ENCODE measurements at places on chromosomes 5 and 9.

DNA sequence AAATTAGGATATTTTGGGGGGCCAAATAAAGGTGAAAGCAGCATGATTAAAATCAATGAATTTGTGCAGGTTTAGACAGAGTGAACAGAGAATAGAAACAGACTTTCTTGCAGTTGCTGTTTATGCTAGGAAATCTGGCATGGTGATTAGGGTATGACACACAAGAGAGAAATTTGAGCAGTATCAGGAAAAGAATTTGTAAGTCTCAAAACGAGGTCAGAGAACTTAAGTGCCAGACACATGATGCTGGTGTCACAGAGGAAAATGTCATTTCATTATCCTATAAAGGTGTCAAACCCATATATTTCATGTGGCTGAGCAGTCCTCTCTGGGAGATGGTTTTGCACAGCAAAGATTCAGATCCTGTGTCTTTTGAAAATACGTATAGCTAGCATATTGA, 15.7 kb downstream of the LVRN start:
- peak; percentile 85 for DNase-seq

DNA sequence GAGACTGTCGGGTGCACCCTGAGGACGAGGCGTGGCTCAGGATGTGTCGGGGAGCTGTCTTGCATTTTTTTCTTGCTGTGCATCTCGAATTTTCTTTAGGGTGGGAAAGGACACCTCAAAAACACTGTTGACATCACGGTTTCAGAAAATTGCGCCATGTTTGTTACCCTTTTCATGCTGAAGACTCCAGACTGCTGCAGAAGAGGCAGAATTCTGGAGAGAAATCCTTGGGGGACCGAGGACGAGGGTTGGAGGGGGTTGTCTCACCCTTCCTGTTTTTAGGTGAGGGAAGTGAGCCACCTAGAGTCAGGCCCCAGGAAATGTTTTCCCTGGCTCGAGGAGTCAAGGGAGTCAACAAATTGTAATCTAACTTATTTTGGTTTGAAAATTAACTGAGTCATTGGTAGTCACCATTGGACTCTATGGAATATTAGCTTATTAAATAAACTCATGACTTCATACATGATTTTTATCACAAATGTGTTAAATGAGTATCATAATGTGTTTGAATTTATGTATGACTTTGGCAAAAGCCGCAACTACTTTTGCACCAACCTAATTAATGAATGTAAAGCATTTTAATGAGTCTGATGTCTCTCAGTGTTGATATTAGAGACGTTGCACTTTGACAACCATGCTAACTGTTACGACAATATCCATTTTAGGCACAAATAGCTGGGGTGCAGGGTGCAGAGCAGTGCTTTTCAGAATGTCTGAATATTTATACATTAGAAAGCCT, 724 bp upstream of the LYSMD3 start:
- DNase-seq, result peak; percentile 81

- DNase-seq, result no peak
Measured at GRCh38 chr5:14501353-14502293, 80.0 kb upstream of the OTULINL start.

GRCh38 chr5:154278908-154279307, 88.4 kb downstream of the GALNT10 start:
- no peak for DNase-seq

Data from fibroblast of villous mesenchyme (primary cell).